ENCODE measurements at places on chromosomes 1 and 21.

- DNase-seq = no peak
Observed at GRCh38 chr21:37458669-37459276, 92.2 kb downstream of the DYRK1A start.

- no peak for DNase-seq
Observed at GRCh38 chr1:182768963-182769362, 20.6 kb upstream of the NPL start.

DNA sequence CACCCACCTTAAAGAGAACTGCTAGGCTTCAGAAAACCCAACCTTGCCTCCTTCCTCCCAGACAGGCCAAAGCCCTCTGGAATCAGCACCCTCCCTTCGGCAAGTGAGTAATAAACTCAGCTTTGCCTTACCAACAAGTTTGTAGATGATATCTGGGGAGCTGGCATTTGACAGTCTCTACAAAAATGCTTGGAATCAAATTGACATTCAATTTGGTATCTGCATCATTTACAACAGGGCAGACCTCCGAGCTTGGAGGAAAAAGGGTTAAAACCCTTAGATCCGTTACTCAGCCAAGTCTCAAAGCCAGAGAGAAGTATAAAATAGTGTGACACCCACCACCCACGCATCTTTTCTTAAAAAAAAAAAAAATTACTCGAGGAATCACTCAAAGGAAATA lies 149.3 kb upstream of the EDN2 start:
- no peak for DNase-seq

- no peak for DNase-seq
Observed at GRCh38 chr1:204733869-204734596, 48.5 kb upstream of the LRRN2 start.

- no peak for DNase-seq
Observed at GRCh38 chr1:89723863-89724262, 90.9 kb downstream of the LRRC8C start.

DNA sequence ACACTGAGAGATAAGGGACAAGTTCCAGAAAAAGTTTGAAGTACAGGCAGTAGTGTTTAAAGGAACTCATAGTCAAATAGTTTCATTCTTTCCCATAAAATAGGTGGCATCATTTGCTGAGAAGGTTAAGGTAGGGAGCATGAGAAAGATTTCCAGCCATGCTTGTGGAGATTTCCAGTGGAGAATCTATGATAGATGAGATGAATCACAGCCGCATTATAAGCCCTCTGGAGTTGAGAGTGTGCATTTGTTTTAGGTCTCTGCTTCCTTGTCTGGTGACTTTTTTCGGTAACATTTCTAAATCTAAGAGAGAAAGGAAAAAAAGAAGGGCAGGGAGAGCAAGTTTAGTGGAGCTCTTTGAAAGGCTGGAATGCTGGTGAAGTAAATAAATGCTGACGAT lies 108.7 kb downstream of the DISP1 start:
- no peak for DNase-seq

DNA sequence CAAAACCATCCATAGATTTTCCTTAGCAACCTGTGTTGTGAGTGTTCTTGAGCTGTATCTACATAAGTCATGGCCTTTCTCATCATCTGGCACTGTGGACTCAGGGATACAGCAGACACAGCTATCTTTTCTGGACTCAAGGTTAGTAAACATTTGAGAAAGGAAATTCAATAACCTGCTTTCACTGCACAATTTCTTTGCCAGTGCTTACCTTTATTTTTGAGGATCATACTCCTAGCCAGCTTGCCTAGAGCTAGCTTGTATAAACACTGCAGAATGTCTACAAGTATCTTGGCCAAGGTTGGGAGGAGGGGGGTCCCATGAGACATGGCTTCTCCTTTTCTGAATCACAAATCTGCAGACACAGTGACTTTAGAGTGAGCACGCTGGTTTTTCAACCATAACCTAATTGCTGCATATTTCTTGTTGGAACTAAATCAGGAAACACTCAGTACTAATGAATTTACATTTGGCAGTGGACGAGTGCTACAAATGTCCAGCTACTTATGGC lies 27.2 kb downstream of the ADAMTS5 start:
- no peak for DNase-seq

GRCh38 chr1:53544728-53545515 lies 85.7 kb downstream of the DMRTB1 start:
- DNase-seq = no peak

DNA sequence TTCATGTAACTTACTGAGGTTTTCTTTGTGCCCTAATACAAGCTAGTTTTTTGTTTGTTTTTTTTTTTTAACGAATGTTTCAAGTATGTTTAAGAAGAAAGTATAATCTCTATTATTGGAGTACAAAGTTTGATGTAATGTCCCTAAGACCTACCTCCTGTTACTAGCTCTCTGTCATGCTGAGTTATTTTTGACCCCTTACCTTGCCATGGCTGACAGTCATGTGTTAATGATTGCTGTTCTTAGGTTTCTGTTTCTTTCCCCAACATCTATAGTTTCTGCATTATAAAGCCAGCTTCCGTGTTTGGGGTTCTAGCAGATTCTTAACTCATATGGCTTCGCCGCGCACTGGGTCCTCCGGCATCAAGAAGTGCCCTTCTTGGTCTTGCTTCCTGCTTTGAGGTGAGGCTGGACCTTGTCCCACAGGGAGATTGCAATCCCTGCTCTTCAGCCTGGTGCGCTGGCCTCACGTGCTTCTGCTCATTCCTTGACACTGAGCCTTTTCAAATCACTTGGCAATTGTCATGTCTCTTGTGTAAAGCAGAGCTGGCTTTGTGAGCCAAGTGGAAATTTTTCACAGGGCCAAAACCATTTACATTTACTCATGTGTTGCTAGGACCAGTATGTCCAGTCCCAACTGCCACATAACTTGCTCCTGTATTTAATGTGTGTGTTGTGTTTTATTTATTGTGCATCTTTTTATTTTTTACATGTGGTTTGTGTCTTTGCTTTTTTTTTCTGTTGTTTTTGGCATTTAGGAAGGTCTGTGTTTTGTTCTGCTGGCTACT lies 135.0 kb upstream of the COL6A1 start:
- no peak for DNase-seq

DNA sequence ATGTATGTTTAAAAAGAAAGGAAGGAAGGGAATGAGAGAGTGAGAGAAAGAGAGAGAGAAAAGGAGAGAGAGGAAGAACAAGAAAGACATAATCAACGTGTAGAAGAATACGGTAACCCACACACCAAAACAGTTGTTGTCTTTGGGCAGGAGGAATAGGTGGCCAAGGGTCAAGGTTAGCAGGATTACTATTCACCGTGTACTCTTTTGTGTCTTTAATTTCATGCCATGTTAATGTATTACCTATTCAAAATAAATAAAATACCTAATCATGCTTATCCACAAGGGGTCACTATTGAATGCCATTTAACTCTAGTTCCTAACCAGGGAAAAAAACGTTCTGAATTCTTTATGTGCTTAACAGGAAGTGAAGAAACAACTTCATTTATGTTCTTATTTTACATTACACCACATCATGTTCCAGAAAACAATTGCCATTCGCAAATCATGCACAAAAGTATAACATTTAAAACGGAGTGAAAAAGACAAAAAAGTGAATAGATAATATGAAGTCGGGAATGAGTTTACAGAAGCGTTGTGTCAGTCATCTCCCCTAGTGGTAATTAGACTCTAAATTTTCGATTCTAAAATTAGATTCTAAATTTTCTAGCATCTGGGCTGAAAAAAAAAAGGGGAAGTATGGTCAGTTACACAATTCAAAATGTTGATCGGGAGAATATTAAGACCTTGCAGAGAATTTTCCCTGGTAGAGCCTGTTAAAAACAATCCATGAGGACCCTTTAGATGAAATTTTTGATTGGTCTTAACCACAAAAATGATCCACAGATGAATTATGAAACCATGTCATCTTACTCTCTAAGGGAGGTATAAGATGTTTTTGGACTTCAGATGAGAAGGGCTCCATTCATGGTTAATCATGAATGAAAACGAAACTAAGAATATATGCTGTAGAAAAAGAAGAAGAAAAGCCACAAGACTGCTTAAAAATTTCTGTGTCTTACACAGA lies 700 bp upstream of the KMO start:
- DNase-seq = no peak
